ENCODE measurements at places on chromosomes 4 and X.

GRCh38 chrX:2831471-2832228, 2.9 kb downstream of the GYG2 start:
- DNase-seq: no peak

GRCh38 chr4:143184217-143184502, 557 bp upstream of the USP38 start:
- DNase-seq: no peak

GRCh38 chr4:93814722-93815121, 13.8 kb upstream of the ATOH1 start:
- no peak for DNase-seq

GRCh38 chrX:36804066-36804465, 204.1 kb upstream of the FAM47C start:
- DNase-seq: no peak

DNA sequence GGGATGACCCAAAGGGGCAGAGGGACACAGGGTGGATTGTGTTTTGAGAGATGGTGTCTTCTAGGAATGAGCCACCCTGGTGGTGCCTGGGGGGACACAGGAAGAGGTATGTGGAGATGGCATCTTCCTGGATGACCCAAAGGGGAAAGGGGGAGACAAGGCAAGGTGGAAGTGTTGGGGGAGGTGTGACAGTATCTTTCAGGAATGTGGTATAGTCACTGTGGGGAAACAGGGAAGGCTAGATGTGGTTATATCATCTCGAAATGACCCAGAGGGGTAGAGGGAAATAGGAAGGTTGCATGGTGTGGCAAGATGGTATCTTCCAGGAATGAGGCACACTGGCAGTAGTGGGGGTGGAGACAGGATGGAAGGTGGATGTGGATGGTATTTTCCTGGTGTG, 62.9 kb downstream of the MAOA start:
- no peak for DNase-seq

DNA sequence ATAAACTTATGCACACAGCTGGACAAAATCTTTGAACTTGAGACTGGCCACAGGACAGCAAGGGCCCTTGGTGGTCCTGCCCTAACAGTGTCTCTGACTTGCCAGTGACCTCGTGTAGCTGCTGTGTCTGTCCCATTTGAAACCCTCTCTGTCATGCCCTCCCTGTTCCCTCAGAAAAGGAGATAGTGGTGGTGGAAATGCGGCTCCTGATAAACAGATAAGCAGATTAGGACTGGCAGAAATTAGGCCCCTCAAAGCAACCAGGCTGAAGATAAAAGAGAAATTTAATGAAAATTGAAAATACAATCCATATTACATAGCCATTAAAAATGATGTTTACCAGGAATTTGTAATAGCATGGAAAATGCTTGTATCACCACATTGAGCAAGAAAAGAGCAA, 136.6 kb upstream of the ATP6AP2 start:
- no peak for DNase-seq

- no peak for DNase-seq
Measured at GRCh38 chr4:39255266-39255665, 72.9 kb downstream of the WDR19 start.
